ENCODE measurements at places on chromosomes 2 and 18. TPM values are rescaled to one million over a fixed set of nuclear protein-coding genes. Genes with fewer than 3 reads are reported as not detected.

- no peak for DNase-seq
Measured at GRCh38 chr2:149566652-149567051, 20.9 kb downstream of the MMADHC start.

DNA sequence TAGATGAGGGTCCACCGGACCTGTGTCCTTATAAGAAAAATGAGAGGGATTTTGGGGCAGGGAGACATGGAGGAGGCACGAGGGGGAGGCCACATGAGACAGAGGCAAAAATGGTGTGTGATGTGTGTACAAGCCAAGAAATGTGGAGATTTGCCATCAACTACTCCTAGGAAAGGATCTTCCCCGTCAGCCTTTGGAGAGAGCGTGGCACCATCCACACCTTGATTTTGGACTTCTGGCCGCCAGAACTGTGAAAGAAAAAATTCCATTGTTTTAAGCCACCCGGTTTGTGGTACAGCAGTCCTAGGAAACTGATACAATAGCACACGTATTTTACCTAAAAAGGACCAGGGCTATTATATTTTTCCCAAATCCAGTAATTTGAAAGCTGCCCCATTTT lies 829.0 kb upstream of the SALL3 start:
- DNase-seq: no peak

Gene RGPD4
- total RNA-seq: 0.24 TPM

GRCh38 chr18:66795051-66795450 lies 191.2 kb upstream of the CDH19 start:
- DNase-seq: no peak

GRCh38 chr2:10030311-10030736 lies 13.0 kb upstream of the KLF11 start:
- DNase-seq: peak; percentile 70

Gene CFLAR
- total RNA-seq: 90.1 TPM

Gene KATNAL2
- total RNA-seq: 2.2 TPM

GRCh38 chr2:220628252-220628651 lies 943.9 kb downstream of the EPHA4 start:
- DNase-seq: no peak

DNA sequence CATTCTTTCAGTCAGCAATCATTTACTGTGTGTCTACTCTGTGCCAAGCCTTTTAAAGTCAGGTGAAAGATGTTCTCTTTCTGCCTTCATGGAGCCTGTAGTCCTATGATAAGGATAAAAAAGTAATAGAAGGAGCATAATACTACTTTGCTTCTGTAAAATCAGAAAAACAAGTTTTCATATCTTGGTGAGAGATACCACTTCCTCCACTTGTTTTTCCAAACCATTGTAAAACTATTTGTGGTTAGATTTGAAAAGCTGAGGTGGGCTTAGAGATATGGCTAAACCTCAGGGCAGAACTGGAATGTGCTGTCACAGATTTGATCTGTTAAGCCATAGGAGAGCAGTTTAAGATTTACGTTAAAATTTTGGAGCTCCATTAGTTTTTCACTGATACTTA lies 104.7 kb upstream of the FAM117B start:
- DNase-seq: no peak

All from colonic mucosa (tissue), 4 donors.